Activated CD4-positive, CD25-positive, alpha-beta regulatory T cell treated with anti-CD3 and anti-CD28 coated beads, Interleukin-2, amount 50 U/mL, for 72 hours (primary cell): ENCODE measurements at places on chromosomes 11 and 22.

DNA sequence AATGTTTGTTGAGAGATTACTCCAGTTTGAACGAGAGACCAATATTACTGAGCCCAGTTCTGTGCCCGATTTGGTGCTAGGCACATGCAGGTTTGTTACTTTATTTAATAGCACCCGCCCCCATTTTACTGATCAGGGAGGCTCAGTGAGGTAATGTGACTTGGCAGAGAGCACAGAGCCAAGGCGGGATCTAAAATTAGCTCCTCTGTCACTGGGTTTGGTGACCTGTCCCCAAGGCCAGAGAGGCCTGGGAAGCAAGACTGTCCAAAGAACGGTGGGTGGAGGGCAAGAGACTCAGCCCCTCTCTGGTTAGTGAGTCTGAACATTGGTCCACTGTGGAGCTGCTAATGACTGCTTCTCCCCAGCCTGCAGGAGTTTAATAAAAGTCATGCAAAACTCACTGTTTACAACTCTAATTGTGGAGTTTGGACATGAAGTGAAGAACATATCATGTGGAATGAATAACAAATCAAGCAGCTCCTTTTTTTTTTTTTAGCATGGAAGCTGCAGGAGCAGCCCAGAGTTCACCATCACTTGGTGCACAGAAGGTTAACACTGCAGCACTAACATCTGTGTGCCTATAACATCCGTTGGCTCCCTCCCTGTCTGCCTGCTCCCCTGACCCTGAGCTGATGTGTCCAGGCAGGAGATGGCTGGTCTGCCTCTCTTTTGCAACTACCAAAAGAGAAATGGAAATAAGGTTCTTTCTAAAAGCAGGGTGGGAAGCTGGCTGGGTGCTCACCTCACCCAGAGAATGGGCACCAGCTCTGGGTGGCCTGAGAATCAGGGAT lies 39.0 kb downstream of the CSNK2A3 start:
- DNase-seq = no peak

GRCh38 chr11:109247071-109247470 lies 174.9 kb upstream of the C11orf87 start:
- DNase-seq = no peak

DNA sequence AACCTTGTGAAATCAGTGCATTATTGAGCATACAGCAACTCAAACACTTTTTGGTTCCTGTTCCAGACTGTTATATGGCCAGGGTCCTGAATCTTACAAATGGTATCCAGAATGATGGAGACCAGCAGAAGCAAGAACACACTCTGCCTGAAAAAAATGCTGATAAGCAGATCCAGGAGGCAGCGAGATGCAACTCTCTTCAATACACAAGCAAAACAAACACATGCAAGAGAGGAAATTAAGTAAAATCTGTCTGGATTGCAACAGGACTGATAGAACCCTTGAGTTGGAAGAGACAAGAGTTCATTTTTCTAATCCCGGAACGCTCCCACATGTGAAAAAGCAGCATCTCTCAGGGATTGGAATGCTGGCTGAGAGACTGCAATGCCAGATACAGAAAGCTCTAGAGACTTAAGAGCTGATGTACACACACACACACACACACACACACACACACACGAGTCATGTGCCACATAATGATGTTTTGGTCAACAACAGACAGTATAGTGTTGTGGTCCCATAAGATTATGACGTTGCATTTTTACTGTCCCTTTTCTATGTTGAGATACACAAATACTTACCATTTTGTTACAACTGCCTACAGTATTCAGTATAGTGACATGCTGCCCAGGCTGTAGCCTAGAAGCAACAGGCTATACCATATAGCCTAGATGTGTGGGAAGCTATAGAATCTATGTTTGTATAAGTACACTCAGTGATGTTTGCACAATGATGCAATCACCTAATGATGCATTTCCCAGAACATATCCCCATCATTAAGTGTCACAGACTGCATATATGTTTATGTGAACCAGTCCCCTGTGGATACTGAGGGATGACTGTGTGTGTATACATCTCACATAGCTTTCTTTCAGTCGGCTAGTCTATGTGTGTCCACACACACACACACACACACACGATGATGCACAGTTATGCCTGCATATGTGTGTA lies 406.6 kb downstream of the LARGE1 start:
- no peak for DNase-seq

DNA sequence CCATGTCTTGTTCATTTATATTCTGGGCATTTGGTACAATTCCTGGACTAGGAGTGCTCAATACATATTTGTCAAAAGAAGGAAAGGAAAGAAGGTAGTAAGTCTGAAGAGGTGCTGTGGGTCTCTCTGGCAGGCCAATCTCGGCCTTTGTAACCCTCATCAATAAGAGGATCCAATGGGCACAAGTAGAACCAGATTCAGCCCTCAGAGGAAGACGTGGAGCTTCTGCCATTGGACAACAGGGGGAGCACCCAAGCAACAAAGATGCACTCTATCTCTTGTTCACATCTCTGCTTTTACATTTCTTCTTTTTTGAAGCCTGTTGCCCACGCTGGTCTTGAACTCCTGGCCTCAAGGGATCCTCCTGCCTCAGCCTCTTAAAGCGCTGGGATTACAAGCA lies 2.2 kb upstream of the VPS11 start:
- DNase-seq = no peak

- no peak for DNase-seq
These were observed 618.8 kb downstream of the TBC1D22A start for GRCh38 chr22:47381240-47381639.

GRCh38 chr22:50339945-50340879 lies 2.9 kb upstream of the PPP6R2 start:
- DNase-seq = no peak
